ENCODE measurements at places on chromosomes 12 and 14.

GRCh38 chr14:52015411-52016030, 26.2 kb downstream of the RTRAF start:
- no peak for DNase-seq

GRCh38 chr14:33551963-33552362, 398.9 kb downstream of the EGLN3 start:
- no peak for DNase-seq

GRCh38 chr14:61171727-61172126, 109.4 kb downstream of the TMEM30B start:
- DNase-seq: no peak

DNA sequence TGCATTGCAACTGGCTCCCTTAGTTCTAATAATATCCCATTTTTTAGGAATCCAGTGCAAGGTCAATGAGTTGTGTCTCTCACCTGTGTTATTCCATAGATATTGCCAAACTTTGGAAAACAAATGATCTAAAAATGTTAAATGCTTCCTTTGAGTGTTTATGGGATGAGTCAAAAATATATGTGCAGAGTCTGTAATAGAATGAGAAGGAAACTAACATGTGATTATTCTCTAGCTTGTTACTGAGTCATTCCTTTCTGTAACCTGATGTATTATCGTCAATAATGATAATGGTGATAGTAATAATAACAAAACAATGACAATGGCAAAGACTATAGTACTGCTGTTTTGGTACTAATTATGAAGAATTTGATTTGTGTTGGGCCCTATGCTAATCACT, 11.5 kb downstream of the ACSS3 start:
- no peak for DNase-seq

GRCh38 chr12:27436768-27437167, 9.8 kb upstream of the SMCO2 start:
- DNase-seq: no peak

- DNase-seq: no peak
Measured at GRCh38 chr12:116050275-116050674, 227.2 kb downstream of the MED13L start.

- no peak for DNase-seq
Measured at GRCh38 chr12:23757541-23757962, 191.9 kb downstream of the SOX5 start.

GRCh38 chr12:40016980-40017379, 88.9 kb downstream of the SLC2A13 start:
- no peak for DNase-seq

DNA sequence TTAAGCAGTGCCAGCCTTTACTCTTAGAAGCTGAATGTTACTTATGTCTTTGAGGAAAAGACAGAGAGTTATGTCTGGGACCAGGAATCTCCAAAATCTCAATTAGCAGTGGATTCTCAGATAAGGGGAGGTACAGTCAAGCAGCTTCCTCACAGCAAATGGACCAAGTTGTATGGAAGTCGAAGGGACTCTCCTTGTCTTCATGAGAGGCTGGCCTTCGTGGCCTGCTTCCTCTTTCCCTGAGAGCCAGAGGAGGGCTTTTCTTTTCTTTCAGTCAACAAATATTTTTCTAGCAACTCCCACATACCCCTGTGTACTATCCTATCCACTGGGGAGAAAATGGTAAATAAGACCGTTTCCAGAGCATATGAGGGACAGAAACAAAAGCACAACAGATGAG, 6.6 kb upstream of the WNT5B start:
- DNase-seq: no peak

DNA sequence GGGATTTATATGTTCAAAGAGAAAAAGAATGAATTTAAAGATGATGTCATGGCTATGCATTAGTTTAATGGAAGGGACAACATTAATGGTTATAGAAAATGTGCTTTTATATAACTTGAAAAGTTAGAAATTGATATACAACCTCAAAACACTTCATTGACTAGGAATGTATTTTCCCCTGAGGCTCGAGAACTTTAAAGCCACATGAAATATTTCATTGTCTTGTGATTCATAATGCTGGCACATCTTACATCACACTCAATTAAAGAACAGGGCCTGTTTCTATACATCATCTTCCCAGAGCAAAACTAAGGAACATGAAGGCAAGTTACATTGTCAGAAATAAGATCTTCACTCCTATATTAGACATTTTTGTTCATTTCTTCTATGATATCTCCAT, 35.2 kb upstream of the PAWR start:
- DNase-seq: no peak

DNA sequence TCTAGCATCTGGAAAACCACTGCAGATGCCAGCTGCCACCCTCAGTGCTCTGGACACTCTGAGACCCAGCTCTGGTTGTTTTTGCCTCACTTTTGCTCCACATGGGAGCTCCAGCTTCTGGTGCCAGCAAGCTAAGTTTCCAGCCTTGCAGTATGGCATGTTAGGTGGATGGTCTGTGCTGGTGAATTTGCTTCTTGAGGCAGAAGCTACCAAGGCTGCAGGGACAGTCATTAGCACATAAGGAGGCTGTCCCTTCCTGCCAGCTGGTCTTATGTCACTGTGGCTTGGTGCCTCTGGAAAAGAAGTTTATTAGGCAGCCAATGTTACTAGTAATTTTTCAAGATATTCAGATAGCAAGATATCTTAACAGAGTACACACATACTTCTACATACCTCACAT, 64.2 kb upstream of the CSRP2 start:
- DNase-seq: no peak

- peak; percentile 7 for DNase-seq
Measured at GRCh38 chr14:59126714-59127436, 61.6 kb upstream of the DAAM1 start.

- no peak for DNase-seq
Measured at GRCh38 chr12:118345355-118345754, 27.4 kb downstream of the TAOK3 start.

DNA sequence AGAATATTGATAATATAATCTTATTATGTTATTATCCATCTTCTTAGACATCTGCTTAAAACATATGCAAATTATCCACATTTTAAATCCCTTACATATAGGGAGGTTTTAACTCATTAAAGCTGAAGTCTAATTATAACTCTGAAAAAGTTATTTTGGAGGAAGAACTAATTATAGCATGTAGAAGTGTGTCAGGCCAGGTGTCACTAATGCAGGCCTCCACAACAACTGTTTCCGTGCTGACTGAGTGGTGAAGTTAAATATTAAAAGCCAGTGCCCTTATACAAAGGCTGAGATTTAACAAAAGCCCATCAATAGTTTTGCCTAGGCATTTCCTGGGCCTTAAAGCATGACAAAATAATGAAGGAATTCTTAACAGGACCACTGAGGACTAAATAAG, 157.4 kb downstream of the LRRK2 start:
- DNase-seq: no peak

All from activated gamma-delta T cell treated with anti-CD3 and anti-CD28 coated beads, Interleukin-2, amount 50 U/mL, for 16 hours (primary cell).